NCI-H524 treated with DMSO at 0.1 percent for 48 hours (cell line): ENCODE measurements at places on chromosomes 12 and 14.

DNA sequence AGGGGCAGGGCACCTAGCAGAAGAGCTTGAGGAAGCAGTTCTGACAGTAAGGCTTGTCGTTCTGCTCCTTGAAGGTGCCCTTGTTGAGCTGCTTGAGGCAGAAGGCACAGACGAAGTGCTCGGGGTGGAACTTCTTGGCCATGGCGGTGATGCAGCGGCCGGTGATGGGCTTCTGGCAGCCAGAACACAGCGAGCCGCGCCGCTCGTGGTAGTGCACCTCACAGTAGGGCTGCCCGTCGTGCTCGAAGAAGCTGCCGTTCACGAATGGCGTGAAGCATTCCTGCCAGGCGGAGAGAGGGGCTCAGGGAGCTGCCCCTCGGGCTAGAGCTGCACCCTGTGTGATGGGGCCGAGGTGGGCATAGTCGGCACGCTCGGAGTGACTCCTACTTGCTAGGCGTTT lies 11.4 kb upstream of the RPLP0 start:
- DNase-seq, result no peak

DNA sequence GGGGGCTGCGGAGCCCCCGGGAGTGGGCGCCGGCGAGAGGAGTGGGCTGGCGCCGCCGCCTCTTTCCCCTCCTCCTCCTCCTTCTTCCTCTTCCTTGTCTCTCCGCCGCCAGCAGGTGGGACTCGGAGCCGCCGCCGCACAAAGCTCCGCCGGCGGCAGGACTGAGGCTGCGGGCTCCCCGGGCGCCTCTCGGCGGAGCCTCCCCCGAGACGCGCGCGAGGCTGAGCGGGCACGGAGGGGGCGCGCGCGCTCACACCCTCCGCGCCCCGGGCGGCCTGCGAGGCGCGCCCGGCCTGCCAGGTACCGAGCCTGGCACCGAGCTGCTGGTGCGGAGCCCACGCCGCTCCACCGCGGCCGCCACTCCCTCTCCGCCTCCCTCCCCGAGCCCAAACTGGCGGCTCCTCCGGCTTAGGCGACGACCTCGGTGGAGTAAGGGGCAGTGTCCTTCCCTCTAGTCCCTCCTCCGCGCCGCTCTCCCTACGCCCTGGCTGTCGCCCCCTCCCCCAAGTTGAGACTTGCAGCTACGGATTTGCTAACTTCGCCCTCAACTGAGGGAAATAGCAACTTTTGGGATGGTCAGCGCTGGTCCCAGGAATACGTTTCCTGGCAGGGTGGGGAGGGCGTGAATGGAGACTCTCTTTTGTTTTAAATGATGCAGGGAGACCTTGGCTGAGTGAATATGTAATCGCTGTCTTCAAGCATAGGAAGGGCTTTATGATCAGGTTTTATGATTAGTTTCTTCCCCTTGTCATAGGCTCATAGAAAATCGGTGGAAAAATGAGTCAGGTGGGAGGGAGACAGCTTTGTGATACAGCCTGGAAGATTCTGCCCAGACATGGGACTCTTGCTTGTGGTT lies 199.5 kb upstream of the CAND1 start:
- DNase-seq, result no peak

GRCh38 chr14:77109656-77110055 lies 11.6 kb downstream of the CIPC start:
- peak; percentile 91 for DNase-seq

GRCh38 chr14:99078426-99078825 lies 193.6 kb downstream of the BCL11B start:
- DNase-seq, result no peak

DNA sequence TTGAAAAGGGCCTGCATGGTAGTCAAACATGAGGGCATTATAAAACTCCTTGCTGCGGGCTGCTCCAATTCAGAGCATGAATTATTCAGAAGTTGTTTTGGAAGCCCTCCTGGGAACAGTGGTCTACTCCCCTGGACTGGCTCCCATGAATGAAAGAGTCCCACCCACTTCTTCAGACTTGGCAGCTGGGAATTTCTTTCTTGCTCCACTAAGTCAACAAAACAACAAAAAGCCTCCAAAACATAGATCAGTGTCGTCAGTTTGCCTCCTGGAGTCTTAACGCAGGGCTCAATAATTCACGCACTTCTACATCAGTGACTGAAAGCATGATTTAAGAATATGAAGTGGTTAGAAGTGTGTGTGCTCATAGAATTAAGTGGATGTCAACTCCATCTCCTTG lies 37.9 kb downstream of the AKAP6 start:
- DNase-seq, result no peak

GRCh38 chr12:107662484-107662883 lies 23.1 kb upstream of the PWP1 start:
- DNase-seq, result no peak

DNA sequence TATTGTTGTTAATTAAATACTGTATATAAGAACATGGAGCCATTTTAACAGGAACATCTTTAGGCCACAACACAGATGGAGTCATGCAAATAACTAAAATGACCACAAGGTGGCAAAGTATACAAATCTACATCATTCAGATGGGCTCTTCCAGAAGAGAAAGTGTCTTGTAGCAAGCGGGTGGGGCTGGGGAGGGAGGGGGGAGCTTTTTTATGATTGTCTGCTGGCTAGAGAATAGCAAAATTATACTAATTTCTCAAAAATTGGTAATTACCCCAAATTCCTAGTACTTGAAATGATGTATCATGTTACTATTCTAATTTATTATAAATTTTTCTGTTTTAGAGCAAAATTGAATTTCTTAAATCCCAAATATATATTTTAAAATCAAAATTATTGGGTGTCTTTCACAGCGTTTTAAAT lies 378.7 kb downstream of the PRKD1 start:
- peak; percentile 60 for DNase-seq

DNA sequence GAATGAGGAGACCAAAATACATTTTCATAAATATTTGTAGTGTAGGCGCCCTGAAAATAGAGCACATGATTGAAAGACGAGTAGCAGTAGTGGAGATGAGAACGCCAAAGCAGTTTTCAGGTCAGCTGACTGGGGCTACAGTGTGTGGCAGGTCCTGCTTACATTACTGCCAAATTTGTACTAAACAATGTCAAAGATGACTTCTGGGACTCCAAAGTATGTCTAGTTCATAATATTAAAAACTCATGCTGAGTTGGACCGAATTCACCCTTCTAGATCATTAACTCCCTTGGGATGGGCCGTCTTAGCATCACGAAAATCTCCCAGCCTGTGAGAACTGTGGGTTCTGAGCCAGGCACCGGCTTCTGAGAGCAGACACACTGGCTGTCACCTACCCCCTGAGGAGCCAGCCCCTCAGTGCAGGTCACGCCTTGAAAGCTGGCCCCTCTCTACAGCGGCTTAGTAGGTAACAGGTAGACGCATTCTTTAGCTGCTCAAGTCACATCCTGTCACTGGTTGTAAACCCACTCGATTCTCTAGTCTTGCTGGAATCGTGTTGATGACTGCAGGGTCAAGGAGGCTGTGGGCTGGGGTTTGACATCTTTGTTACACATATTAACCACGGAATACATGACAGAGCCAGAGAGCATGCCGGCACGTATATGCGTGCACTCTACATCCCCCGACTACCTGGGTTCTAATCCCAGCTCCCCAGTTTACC lies 210.4 kb downstream of the ETV6 start:
- no peak for DNase-seq

DNA sequence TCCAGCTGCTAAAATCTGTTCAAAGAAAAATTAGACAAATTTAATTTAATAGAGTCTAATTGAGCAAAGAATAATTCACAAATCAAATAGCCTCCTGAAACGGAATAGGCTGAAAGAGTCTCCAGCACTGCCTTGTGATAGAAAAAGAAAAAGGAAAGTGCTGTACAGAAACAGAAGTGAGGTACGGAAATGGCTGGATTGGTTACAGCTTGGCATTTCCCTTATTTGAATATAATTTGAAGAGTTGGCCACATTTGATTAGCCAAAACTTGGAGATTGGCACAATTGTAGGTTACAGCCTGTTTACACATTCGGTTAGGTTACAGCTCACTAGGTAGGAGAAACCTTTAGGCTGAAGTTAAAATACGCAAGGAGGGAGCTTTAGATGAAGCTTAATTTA lies 24.8 kb upstream of the PCED1B start:
- no peak for DNase-seq

GRCh38 chr12:92552412-92553108 lies 150.2 kb upstream of the PLEKHG7 start:
- DNase-seq, result no peak

- DNase-seq, result no peak
Observed at GRCh38 chr12:43416981-43417380, 135.0 kb downstream of the ADAMTS20 start.

DNA sequence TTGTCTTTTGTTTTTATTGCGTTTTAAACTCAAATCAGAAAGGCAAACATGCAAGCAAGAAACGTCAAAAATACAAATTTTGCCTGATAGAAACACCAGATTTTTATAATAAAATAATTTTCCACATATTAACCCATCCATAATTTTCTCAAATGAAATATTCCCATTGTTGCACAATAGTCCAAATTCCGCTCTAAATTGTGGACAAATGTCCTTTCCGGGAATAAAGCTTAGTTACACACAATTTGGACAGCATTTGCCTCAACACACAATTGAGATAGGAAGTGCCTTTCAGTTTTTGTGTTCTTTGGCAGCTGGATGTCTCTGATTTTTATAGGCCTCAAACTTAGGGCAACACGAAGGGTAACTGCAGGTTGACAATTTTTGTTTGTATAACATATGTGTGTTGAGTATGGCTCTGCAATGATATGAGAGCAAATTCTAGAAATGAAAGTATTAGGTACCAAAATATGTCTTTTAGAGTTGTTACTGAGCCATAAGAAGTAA lies 105.8 kb downstream of the DIO2 start:
- DNase-seq, result no peak

DNA sequence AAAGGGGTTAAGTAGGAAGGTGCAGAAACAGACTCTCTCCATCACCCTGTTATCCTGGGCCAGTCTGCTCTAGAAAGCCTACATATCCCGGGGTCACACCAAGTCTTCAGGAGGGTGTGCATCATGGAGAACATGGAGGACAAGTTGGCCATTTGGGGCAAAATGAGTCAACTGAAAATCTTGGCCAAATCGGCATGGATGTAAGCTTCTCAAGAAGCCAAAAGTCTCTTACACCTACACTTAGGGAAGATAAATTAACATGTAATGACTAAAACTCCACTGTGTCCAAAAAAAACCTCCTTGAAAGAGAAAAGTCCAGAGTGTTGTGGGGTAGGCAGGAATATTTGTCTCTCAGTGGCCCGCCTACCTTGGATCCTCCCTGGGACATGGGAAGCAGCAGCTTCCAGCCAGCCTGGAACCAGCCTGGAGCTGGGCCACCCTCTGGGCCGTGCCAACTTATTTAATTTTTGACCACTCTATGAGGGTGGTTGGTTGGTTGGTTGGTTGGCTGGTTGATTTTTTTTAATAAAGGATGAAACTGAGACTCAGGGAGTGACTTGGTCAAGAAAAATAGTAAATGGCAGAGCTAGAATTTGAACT lies 17.9 kb upstream of the TC2N start:
- no peak for DNase-seq

- no peak for DNase-seq
Observed at GRCh38 chr14:61889914-61890351, 127.7 kb downstream of the SNAPC1 start.

DNA sequence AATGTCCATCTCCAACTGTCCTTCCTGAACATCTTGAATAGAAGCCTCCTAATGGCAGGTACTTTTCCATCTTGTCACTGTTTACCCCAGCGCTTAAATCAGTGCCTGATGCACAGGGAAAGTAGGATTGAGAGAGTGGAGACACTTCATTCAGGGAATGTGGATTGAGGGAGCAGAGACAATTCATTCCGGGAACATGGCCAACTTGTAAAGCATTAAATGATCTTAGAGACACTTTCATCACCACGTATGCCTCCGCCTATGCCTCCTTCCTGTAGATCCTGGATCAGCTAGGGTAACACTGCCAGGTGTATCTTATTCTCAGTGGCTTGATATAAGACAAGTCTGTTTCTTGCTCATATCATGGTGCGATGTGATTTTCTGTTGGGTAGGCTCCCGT lies 67.6 kb upstream of the CSRP2 start:
- DNase-seq, result no peak

- no peak for DNase-seq
Observed at GRCh38 chr12:76781321-76781720, 17.4 kb downstream of the ZDHHC17 start.

DNA sequence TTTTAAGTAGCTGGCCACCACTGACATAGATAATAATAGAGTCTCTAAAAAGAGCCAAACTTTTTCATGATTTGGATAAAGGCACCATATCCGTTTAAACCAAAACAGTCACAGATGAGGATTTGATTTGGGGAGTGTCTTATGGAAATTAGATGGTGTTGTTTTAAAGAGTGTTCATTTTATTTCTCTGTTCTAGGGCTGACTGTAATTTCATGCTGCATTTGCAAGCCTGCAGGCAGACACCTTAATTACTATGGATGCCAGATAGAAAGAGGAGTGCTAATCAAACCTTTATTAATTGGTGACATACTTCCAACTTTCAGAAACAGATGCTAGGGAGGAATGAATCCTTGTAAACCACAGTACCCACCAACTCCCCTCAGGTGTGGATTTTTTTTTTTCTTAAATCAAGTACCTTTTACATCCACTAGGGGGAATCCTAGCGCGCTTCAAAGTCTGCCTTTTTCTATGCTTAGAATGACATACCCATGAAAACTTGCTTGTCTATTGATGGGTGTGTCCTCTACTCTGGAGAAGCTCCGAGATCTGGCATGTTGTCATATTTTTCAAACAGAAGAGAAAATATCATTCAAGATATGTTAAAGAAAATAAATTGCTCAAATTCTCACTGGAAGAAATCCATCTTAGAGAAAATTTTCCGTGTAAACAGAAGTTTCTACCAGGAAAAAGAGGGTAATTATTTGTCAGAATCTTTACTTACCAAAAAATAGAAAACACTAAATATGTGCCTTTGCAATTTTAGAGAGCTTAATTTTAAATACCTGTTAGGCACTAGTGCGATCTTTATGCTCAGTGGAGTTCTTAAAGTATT lies 14.2 kb upstream of the PLXNC1 start:
- no peak for DNase-seq

- no peak for DNase-seq
Observed at GRCh38 chr12:20282401-20282800, 85.9 kb upstream of the PDE3A start.

GRCh38 chr12:82554529-82554928 lies 132.2 kb upstream of the TMTC2 start:
- DNase-seq, result no peak

- no peak for DNase-seq
Observed at GRCh38 chr12:12608557-12608957, 3.1 kb upstream of the CREBL2 start.

- no peak for DNase-seq
Observed at GRCh38 chr12:113103756-113104450, 31.7 kb downstream of the RASAL1 start.

DNA sequence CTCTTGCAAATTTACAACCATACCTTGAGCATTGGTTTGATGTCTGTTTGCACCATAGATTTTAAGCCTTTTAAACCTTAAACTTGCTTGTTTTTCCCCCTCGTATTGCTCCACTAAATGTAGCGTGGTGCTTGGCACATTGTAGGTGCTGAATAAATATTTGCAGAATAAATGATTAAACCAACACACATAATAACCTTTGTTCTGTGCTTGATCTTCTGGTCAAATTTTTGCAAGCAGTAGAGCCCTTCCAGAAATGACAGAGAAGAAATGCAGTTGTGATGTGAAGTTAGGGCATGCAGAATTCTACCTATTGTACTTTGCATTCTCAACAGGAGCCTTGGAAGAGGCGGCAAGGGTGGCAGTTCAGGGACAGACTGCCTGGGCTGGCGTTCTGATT lies 394.4 kb upstream of the TBX3 start:
- no peak for DNase-seq
